Astrocyte (in vitro differentiated cells and primary cell): ENCODE measurements at places on chromosomes 2 and 18. TPM values are rescaled to one million over a fixed set of nuclear protein-coding genes. Genes with fewer than 3 reads are reported as not detected.

GRCh38 chr2:237731663-237732062, 66.9 kb upstream of the RBM44 start:
- DNase-seq, result peak; percentile 80

DNA sequence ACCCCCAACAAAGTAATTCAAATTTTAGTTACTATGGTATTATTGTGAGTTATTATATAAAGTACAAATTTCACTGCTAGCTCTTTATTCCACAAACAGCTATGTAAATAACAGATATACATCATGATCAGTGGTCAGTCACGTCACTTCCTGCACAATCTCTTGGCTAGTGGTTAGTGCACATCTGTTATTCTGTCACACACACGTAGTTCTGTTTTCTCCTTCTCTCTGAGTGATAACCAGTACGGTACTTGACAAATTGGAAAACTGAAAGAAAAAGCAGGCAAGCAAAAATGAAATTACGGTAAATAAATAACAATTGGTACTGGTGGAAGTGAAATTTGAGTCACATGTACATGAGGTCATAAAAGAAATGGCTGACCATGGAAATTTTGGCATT, 728.7 kb downstream of the CCDC85A start:
- DNase-seq, result no peak

DNA sequence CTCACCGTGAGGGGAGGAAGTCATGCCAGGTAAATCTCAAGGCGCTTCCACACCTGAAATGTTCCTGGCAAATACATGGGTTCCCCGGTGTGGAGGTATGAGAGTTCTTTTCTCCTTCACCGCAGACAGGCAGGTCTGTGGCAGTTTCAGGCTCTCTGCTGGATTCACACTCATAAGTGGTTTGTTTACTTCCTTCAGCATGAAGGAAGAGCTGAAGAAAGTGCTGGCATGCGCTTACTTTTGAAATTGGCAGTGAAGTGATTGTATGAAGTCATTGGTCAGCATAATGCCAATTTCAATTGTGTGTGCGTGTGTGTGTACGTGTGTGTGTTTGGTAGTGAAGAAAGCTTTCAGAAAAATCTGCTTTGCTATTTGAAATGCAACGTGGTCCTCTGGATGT, 43.4 kb downstream of the RNF144A start:
- DNase-seq, result peak; percentile 68

NDC80 gene
- 1.9 and 3.5 TPM in 2 replicates for total RNA-seq

GRCh38 chr2:175840256-175840655, 161.8 kb downstream of the LNPK start:
- DNase-seq, result no peak

CNRIP1 gene
- 4.0 and 4.4 TPM in 2 replicates for total RNA-seq

- DNase-seq, result peak; percentile 44
Observed at GRCh38 chr2:75064691-75065396, 106.4 kb downstream of the POLE4 start.

DNA sequence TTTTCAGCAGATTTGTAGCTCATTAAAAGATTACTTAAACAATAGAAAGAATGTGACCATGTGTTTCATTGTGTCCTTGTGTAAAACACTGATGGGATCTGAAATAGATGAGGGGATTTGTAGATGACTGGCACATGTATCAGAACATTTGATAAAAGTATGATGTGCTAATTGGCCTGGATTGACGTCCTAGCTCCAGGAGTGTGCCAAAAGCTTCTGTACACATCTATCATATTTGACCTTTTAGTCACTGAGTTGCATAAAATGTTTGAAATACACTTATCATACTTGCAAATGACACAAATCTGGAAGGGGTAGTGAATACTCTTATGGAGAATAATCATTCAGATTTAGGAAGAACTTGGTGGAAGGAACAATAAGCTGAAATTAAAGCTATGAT, 778.5 kb downstream of the ERBB4 start:
- no peak for DNase-seq

NPPC gene
- 0.66 and 0.84 TPM in 2 replicates for total RNA-seq

CTAGE1 gene
- total RNA-seq, result 0.12 and 0.30 TPM in 2 replicates

DNA sequence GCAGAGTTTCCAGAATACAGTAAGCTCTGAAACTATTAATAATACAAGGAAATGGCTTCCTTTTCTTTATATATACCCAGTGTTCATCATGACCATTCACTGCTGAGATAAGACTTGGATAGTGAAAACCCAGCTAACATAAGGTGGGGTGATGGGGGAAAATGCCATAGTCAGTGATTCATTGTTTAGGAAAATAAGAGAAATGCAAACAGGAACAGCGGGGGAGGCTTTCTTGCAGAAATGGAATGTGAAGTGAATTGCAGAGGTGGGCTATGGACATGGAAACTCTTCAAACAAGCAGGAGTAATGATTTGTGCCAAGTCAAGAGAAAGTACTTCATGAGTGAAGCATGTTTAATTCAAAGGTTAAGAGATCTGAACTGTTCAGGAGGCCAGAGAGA, 519.4 kb downstream of the TDRD15 start:
- DNase-seq, result peak; percentile 2

- no peak for DNase-seq
Observed at GRCh38 chr2:178247250-178247649, 52.9 kb downstream of the OSBPL6 start.

RAB17 gene
- 0.34 and 1.4 TPM in 2 replicates for total RNA-seq

REG1B gene
- not detected in 2 replicates for total RNA-seq

DNA sequence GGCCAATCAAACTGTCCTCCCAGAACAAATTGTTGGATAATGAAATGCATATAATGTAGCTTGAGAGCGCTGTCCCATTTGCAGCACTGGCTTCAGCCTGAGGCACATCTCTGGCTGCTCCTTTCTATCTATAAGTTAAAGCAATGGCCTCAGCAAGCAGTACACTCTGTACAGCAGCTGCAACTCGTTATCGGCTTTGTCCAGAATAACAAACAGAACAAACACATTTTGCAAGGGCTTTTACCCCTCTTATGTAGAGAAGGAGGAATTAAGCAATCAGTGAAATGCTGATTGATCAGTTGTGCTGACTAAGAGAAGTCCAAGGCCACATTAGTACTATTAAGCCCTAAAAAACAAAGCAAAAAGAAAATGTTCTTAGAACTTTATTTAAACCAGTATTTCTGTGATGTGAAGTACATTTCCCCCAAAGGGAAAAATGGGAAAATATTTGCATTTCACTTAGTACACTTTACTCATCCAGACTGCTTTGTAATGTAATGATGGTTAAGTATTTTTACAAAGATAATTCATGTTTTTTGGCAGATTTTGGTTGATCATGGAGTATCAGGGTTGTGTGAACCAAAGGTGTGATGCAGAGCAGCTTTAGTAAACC, 15.0 kb upstream of the CPS1 start:
- DNase-seq, result no peak

DNA sequence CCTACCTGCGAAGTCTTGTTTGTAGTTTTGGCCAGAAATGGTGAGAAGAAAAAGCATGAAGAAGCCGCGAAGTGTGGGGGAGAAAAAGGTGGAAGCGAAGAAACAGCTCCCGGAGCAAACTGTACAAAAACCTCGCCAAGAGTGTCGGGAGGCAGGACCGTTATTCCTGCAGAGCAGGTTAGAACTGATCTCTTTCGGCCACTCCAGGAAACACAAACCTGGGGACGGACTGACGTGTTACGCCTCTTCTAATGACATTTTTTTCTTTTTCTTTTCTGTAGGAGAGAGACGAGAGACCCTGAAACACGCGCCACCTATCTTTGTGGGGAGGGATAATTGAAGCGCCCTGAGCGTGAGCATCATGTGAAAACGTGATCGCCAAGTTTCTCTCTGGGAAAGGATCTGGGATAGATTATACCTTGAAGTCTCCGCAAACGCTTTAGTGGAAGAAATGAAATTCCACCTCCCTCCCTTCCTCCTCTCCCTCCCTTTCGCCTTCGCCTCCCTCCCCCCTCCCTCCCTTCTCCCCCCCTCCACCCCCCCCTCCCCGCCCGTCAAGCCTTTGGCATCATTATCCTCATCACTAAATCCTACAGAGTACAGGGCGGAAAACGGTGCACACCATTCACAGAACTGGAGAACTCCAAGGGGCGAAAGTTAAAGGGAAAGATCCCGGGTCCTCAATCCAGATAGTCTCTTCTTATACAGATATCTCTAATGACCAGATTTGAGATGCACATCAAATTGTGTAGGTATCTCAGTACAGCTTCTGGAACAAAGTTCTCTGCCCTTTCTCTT, at the start of gene ZEB2:
TSS of gene ZEB2 (minus strand) at position 186 of the 798 bp plus-strand sequence. CDS start 2,769 bp downstream, outside the sequence.
- peak; percentile 59 for DNase-seq

DNA sequence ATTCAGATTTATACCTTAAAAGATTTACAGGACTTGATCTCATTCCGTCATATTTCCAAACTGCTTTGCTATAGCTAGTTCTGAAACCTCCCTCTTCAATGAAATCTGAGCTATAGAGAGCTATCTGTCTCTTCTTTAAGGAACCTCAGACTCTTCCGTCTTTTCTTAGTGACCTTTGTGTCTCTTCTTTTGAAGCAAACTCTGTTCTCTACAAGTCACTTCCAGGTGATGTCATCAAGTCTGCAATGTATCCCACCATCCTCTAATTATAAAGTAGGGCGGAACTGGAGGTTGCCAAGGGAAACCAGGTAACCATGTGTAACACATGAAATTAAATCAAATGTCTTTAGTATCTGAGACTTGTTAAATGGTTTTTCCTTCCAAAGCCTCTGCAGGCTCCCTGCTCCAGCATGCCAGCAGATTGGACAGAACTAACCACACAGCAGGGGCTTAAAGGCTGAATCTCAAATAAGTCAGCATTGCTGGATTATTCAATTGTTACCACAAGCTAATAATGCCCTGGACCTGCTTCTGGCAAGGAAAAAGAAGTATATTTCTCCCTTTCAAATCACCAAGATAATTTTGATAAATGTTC, 41.2 kb upstream of the PEX13 start:
- no peak for DNase-seq

DNA sequence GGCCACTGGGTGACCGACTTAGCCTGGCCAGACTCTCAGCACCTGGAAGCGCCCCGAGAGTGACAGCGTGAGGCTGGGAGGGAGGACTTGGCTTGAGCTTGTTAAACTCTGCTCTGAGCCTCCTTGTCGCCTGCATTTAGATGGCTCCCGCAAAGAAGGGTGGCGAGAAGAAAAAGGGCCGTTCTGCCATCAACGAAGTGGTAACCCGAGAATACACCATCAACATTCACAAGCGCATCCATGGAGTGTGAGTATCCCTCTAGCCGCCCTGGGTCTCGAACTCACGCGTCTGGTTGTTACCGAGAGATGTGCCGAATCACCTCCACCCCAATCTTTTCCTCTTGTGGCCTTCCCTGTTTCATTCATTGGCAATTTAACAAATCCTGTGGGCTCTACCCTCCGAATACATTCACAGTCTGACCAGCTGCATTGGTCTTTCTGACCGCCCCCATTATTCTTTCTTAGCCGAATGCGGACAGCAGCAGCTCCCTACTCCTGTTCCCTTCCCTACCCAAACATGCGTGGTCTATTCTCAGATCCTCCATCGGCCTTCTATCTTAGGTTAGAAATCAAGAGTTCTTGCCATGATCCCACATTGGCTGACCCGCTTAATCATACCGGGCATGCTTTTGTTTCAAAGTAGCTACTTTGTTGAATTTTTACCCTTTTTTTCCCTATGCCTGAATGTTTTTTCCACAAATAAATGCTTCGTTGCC, 631 bp downstream of the RPL31 start:
- DNase-seq, result no peak

RSAD2 gene
- total RNA-seq, result 9.5 and 11.8 TPM in 2 replicates

MEP1B gene
- not detected in 2 replicates for total RNA-seq
